Germinal center (tissue), 1 donor: ENCODE measurements at places on chromosomes 1 and 21.

DNA sequence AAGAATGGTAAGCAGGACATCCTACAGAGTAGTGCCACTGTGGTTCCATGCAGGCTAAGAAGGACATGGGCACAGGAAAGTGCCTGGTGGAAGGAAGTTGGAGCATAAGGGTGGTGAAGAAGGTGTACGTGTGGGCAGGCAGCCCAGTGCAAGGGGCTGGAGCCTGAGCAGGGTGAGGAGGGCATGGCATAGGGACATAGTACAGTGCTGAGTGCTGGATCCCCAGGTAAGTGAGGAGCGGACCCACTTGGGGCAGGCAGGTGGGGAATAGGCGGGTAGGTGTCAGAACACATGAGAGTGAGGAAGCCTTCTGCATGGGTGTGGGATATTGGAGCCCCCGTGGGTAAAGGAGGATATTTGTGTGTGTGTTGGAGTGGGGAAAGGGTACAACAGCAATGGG lies 15.7 kb upstream of the LRRC53 start:
- no peak for DNase-seq

DNA sequence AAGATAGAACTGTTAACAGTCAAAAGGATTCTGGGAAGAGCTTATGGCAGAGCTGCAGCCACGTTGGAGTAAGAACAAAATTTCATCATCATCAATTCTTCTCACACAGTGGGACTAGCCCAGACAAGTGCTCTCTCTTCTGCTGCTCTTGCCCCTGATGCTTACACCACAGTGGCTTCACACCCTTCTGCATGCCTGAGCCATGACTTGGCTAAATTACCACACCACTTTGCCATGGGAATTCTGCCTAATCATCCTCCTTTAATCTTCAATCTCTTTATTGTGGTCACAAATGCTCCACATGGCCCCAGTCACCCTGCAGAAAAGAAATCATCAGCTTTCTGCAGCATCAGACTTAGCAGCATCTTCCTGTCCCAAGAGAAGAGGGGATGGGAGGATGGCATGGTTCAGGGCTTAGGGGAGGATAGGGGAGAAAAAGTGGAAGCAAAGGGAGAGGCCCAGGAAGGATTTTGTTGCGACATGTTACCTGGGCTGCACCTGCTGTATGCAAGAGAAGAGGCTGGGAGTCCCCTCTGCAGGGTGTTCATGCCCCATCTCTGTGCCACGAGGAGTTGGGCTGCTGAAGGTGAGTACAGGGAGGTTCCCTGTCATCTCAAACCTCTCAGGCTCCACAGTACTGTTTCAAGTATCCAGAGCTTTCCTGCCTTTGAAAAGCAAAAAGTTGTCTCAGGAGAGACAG lies 9.0 kb upstream of the RPTN start:
- no peak for DNase-seq

DNA sequence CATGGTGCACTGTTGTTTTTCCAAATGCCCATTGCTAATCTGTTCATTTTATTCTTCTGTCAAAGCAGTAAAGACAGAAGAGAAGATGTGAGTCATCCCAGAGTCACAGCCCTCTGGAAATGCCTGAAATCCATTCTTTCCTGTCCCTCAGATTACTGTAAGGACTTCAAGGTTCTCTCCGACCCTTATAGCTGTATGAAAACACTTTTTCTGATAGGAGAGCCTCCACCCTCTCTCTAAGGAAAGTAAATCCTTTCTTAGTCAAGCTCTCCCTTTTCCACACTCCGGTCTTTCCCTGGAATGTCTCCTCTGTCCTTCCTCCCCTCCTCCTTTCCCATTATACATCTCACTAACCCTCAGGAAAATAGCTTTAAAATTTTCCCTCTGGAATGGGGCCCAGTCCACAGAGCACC lies 3.5 kb upstream of the PRDX6 start:
- DNase-seq = no peak

- no peak for DNase-seq
Observed at GRCh38 chr21:46411236-46411635, 47.5 kb upstream of the DIP2A start.

GRCh38 chr21:46363698-46364097 lies 39.7 kb downstream of the PCNT start:
- DNase-seq = no peak

DNA sequence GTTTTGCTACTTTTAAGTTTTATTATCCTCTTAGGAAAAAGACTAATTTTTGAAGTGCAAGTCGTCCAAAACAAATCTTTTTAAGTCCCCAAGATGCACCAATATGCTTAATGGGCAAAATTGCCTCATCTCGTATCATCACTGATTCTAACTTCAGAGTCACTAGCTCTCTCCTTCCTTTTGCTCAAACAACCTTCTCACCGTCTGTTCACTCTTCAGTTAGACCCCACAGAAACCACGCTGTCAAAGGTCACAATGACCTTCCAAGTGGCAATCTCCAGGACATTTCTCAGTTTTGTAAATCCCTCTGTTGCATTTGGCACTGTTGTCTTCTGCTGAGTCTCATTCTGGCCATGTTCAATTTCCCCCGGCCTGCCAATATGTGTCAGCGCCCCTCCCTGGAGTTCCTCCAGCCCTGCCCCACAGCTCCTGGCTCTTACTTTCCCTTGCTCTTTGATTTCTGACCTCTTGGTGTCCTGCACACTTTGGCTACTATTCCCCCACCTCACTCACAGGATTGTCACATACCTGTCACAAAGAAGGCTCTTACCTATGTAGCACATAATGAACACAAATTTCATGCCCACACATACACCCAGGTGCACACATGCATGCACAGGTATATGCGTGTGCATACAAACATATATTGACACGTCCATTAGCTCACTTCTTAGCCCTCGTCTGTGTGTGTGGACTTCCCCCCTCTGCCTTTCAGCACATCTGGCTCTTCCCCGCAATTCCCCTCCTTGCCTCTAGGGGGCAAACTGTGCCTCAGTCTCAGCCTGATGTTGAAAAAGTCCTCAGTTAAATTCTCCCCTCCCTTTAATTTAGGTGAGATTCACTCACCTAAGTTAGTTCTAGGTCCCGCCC lies 354.0 kb upstream of the DUSP10 start:
- DNase-seq = peak; percentile 59

- no peak for DNase-seq
Observed at GRCh38 chr1:92262516-92262915, 36.3 kb downstream of the GLMN start.

DNA sequence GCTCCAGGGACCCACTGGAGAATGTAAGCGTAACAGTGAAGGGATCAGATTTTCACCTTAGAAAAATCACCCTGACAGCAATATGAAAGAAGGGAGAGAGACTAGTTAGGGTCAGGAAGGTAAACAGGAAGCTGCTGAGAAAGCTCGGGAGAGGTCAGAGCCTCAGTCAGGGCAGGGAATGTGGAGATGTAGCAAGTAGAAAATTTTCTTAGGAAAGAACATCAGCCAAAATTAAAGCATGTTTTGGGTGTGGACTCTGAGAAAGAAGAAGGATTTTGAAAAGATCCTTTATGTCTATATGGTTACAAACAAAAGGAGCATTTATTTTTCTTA lies 16.7 kb upstream of the ERICH3 start:
- no peak for DNase-seq

DNA sequence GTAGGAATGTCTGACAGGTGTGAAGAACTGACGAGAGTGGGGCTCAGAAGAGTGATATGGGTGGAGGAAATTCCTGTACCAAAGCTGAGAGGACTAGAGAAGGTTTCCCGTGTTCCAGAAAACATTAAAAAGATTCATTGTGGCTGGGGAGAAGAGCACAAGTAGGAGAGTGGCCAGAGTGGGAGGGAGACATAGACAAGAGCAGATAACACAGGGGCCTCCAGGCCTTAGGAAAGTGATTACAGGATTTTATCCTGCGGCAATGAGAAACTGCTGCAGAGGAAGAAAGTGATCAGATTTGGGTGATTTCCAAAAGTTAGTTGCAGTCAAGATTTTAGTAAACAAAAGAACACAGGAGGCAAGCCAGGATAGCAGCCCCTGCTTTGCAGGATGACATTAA lies 7.9 kb downstream of the C8B start:
- DNase-seq = no peak

DNA sequence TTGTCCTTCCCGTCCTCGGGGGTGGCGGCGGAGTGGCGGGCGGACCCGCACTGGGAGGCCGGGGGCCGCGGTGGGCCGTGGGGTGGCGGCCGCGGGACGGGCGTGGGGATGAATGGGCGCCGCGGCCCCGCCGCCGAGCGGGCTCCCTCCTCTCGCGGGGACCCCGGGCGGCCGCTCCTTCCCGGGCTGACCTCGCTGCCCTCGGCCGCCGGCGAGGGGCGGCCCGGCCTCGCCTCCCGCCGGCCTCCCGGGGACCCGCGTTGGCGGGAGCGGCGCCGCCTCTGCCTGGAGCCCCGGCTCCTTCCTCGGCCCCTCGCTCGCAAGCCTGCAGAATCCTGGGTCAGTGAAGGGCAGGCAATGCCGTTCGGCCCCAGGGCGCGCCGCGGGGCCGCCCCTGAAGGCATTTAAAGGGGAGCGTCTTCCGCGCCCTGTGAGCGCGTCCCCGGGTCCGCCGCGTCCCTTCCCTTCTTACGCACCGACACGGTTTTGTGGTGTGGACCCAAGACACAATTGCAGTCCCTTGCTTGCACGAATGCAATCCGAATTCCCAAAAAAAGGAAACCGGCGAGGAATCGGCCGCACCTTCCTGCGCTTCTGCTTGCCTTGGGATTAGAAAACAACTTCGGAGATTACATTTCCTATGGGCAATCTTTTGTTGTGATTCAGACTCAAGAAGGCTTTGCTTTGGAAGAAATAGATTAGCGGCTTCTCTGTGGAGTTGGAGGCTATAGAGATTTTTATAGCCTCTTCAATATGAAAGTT lies 776 bp downstream of the ITSN1 start:
- peak; percentile 16 for DNase-seq

- no peak for DNase-seq
Observed at GRCh38 chr1:178819123-178819522, 51.8 kb downstream of the ANGPTL1 start.

DNA sequence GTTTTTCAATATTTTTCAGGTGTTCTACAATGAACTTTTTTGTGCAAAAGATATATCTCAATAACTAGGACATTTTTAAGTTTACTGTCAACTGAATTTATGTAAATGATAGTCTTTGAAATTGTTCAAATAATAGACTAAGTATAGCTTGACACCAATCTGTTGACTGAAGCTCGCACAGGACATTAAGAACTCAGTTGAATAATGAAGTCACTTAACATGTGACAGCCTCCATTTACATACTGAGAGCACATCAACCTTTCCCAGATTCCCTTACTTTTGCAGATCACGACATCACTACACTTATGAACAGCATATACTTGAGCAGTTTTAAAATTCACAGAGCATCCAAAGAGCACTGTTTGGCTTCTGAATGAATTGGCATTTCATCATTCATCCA lies 268.2 kb downstream of the LRRC7 start:
- DNase-seq = no peak
